Myocyte (in vitro differentiated cells): ENCODE measurements at places on chromosomes 5 and 9. TPM values are rescaled to one million over a fixed set of nuclear protein-coding genes. Genes with fewer than 3 reads are reported as not detected.

Gene LVRN
- 0.88 and 4.0 TPM in 2 replicates for total RNA-seq

Gene GPR107
- total RNA-seq: 23.4 and 27.2 TPM in 2 replicates

Gene LHX2
- 0.05 TPM in 1 of 2 replicates, not detected in the other for total RNA-seq

Gene SGCD
- 75.3 and 104 TPM in 2 replicates for total RNA-seq

Gene PIP5KL1
- total RNA-seq: 0.36 and 1.5 TPM in 2 replicates

Gene LHX6
- total RNA-seq: 0.21 and 0.32 TPM in 2 replicates

Gene DOCK8
- total RNA-seq: 0.21 and 2.1 TPM in 2 replicates

Gene AGXT2
- not detected in 2 replicates for total RNA-seq

Gene ADAMTS19
- not detected in 2 replicates for total RNA-seq

Gene KCTD16
- 0.47 and 0.64 TPM in 2 replicates for total RNA-seq

Gene VCAN
- 137 and 177 TPM in 2 replicates for total RNA-seq

Gene SPATA6L
- total RNA-seq: 0.16 and 0.21 TPM in 2 replicates

Gene CFAP90
- total RNA-seq: not detected in 2 replicates

Gene GRM6
- total RNA-seq: not detected in 2 replicates

Gene FGFR4
- total RNA-seq: 128 and 222 TPM in 2 replicates

Gene SUSD3
- total RNA-seq: not detected in 2 replicates

Gene PPP3R2
- not detected in 2 replicates for total RNA-seq

Gene LCN12
- 0.10 and 0.27 TPM in 2 replicates for total RNA-seq

Gene CORO2A
- total RNA-seq: 0.16 and 0.78 TPM in 2 replicates

Gene CCDC192
- total RNA-seq: not detected in 2 replicates

Gene LEAP2
- total RNA-seq: 0.88 and 1.0 TPM in 2 replicates

Gene PCDHA7
- total RNA-seq: 0.36 and 0.48 TPM in 2 replicates

Gene C6
- total RNA-seq: not detected in 2 replicates

Gene PHF24
- not detected in 2 replicates for total RNA-seq

Gene ZFP37
- 5.5 and 7.8 TPM in 2 replicates for total RNA-seq

Gene INSYN2B
- total RNA-seq: 0.24 and 0.26 TPM in 2 replicates
